ENCODE measurements at places on chromosomes 7 and 10.

- no peak for DNase-seq
Observed at GRCh38 chr10:124033887-124034218, 59.5 kb downstream of the CHST15 start.

- no peak for DNase-seq
Observed at GRCh38 chr7:133501771-133502170, 248.9 kb downstream of the EXOC4 start.

- no peak for DNase-seq
Observed at GRCh38 chr10:18449611-18450026, 201.8 kb downstream of the NSUN6 start.

DNA sequence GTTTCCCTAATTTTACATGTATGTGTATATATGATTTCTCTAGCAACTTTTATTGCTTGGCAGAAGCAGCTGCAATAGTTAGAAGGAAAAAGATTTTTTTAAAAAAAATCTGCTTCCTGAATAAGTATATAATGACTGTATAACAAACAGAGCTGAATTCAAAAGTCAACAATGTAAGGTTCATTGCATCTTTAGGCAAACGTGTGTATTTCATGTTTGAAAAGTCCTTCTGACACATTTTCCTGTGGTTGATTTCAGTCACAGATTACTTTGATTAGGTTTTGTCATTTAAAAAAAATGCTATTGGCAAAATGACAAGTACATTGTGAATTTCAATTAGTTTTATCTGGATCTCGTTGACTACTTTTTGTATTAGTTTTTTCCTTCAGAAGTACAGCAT is 231.0 kb downstream of the CSTF2T start:
- no peak for DNase-seq

DNA sequence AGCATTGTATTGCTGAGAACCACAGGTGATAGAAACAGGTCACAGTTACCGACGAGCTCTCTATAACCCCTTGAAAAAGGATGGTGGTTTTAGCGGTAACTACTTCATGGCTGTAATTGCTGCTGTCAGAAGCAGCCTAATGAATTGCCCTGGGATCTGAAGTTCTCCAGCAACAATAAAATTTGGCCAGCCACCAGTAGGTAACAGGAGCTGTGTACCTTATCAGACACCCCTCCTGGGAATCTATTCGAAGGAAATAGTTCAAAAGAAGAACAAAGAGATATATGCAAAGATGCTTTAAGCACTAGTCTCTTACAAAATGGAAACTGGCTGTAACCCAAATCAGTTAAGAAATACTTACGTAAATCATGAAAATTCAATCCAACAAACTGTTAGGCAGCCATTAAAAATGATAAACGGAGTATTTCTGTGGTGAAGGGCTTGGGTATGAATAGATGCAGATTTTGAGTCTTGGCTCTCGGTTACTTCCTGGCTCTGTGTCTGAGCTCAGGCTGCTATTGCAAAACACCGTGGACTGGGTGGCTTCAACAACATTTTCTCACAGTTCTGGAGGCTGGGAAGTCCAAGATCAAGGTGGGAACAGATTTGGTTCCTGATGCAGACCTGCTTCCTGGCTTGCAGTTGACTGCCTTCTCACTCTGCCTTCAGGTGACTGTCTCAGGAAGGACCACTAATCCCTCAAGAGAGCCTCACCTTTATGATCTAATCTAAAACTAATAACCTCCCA is 1.6 kb downstream of the MSRB2 start:
- no peak for DNase-seq

DNA sequence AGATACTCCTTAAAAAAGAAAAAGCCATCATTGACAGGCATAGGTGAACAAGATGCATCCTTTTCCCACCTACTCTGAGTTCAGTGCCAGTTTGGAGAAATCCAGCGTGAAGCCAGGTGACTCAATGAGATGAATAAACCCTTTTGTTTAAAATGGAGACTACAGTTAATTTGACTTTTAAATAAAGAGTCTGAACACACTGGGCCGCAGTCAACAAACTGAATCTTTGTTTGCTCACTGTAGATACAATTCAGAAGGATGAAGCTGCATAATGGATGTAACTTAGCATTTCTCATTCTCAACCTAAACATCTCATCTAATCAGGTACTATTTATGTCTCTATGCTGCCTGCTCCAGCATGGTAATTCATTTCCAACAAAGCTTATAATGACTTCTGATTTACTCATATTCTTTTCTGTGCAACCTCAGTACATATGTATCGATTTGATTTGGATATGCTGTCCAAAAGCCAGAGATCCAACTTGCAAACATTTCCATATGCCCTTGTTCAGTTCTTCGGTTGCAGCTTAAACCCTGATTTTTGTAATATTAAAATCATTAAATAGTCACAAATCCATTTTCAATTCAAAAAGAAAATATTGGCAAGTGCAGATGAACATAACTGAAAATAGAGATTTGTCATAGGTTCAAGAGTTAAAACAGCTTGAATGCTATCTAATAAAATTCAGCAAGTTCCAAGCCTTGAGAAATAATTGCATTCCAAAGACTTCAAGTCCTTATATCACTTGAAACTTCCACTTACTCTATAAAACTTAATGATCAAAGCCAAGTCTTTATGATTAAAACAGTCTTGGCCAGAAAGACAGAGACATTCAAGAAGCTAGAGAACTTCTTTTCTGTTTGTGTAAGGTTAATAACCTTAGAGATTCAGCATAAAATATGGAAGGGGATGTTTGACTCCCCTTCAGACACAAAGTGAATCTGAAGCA is 67.8 kb downstream of the CPVL start:
- DNase-seq, result no peak

GRCh38 chr7:49766966-49767365 is 6.5 kb upstream of the VWC2 start:
- no peak for DNase-seq

- no peak for DNase-seq
Observed at GRCh38 chr10:17951868-17952371, at the start of gene SLC39A12. Gene SLC39A12 (plus strand): TSS chr10:17951918. CDS start chr10:17953277, 1,359 bp downstream.

GRCh38 chr10:8056871-8057331 is 2.4 kb downstream of the GATA3 start:
- DNase-seq, result peak; percentile 36

GRCh38 chr7:85890244-85890811 is 703.5 kb upstream of the SEMA3D start:
- DNase-seq, result no peak

- DNase-seq, result peak; percentile 33
Observed at GRCh38 chr7:142482891-142483658, 225.2 kb upstream of the PRSS58 start.

GRCh38 chr7:100163006-100163531 is 4.5 kb upstream of the TRAPPC14 start:
- no peak for DNase-seq

GRCh38 chr7:44291733-44292419 is 33.5 kb downstream of the CAMK2B start:
- no peak for DNase-seq

DNA sequence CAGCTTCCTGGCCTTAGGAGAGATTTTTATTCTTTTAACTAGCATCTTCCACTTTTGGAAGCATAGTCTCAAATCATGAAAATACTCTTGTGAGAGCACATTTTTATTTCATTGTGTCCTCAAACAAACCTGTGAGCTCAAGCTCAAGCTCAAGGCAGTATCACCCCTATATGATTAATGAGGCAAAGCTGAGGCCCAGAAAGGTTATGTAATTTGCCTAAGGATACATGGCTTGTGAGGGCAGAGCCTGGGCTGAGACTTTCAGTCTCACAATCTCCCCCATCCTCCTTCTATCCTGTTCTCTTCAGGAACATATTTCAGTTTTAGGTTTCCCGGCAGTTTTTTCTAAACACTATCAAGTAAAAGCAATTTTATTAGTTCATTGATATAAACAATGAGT is 359.5 kb downstream of the PTEN start:
- DNase-seq, result no peak

- no peak for DNase-seq
Observed at GRCh38 chr10:7626283-7626682, 40.5 kb downstream of the ITIH5 start.

DNA sequence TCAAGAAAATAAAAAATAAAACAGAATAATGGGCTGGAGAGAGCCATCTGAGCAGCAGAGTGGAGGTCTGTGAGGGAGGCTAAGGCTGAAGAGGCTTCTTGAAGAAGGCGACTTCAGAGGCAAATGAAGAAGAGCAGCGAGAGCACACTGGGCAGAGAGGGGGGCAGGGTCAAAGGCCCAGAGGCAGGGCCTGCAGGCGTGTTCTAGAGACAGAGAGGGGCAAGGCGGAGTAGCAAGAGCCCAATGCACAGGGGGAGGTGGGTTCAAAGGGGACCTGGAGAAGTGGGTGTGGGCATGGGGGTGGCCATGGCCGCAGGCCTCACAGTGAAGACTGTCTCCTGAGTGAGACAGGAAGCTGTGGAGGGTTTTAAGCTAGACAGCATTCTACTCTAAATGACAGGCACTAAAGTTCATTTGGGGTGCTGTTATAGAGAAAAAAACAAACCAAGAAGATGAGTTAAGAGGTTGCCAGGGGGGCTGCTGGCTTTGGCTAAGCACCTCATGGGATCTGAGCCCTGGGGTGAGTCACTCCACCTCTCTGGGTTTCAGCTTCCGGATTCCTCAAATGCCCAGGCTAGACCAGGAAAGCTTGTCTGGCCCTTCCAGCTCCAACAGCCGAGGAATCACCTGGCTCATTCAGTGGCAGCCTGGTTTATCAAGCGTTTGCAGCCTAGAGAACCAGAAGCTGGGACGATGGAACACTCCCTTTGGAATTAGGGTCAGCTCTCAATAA is 81.7 kb downstream of the DLG5 start:
- DNase-seq, result no peak

DNA sequence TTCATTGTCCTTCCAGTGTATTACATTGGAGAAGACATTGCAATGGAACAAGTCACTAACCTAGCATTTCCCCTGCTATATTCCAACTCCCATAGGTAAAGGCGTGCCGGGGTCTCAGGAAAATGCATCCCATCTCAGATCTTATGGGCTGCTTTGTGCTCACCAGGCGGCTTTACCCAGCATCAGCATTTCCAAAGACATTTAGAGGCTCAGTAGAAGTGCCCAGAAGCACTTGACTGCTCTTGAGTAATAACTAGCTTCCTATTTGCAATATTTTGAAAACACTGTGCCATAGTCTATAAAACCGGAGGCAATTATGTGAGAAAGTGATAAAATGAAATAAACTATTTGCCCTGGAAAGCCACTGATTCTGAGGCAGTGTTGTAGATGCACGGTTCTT is 415.0 kb upstream of the NPVF start:
- DNase-seq, result no peak

- DNase-seq, result no peak
Observed at GRCh38 chr7:40843338-40843985, 708.7 kb downstream of the SUGCT start.

GRCh38 chr7:30308389-30308788 is 24.0 kb downstream of the ZNRF2 start:
- no peak for DNase-seq

DNA sequence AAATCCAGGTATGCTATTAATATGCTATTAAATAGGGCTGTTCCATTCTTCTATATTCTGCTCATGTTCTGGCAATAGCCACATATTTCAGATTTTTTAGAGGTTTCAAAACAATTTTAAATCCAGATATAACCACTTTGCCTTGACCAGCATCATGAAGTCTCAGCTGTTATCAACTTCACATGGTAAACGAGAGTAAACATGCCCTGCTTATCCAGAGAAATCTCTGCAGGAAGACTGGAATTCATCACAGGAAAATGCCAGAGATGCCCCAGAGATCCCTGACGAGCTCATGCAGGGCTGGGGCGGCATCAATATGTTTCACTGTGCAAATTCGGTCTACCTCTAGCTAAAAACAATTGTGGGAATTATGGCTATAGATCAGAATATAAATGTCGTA is 126.5 kb downstream of the FANK1 start:
- DNase-seq, result no peak

GRCh38 chr10:35456153-35456720 is 119.9 kb downstream of the CCNY start:
- DNase-seq, result no peak

- DNase-seq, result no peak
Observed at GRCh38 chr10:131973160-131973951, 8.4 kb downstream of the BNIP3 start.

GRCh38 chr7:97078023-97078969 is 39.2 kb upstream of the SDHAF3 start:
- DNase-seq, result no peak

DNA sequence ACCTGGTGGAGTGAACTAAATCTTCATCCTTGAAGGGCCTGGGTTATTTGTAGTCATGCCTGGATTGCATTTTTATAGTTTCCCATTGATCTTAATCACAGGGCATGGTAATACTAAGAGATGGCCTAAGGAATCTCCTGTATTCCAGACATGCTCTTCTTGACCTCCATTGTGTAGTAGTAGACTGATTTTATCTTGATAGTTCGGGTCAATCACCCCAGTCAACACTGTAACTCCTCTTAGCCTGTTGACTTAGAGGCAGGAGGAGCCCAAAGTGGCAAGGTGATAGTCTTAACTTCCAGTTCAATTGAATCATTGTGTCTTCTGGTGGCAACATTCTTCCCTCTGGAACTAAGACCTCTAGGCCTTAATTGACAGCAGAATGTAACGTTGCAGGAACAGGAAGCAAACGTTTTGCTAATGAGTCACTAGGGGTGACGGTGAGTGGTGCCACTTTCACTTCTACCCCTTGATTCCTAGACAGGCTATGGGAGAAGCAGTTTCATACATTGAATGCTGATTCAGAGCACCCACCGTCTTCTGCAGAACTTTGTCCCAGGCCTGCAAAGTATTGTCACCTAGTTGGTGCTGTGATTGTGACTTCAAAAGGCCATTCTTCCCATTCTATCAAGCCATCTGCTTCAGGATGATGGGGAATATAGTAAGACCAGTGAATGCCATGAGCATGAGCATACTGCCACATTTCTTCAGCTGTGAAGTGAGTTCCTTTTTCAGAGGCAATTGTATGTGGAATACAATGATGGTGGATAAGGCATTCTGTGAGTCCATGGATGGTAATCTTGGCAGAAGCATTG is 24.0 kb upstream of the PAPSS2 start:
- no peak for DNase-seq

- DNase-seq, result no peak
Observed at GRCh38 chr10:110483633-110484032, 14.1 kb upstream of the DUSP5 start.

DNA sequence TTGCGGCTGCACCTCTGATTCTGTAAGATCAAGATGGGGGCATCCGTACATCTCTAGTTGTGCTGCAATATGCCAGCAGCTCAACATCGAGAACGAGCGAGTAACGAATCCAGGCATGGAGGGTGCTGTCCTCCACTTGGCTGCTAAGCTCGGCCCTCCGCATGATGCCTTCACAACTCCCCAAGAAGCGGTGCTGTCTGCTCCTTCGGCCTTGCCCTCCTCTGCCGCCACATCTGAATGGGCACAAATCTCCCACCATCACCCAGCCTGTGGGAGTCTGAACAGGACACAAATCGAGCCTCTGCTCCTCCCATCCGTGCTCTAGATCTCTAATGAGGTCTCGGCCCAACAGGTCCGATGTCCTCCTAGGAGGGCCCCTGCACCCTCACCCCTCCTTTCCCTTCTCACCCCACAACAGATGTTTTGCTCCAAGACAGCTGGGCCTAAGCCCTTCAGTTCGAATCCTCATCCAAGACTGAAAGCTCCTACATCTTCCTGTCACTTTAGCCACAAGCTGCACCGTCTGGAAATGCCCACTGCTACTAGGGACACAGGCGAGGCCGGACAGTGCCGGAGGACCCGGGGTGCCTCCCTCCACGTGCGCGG is 86.7 kb downstream of the ZNF33B start:
- DNase-seq, result no peak
